ENCODE measurements at places on chromosomes 1 and 21.

DNA sequence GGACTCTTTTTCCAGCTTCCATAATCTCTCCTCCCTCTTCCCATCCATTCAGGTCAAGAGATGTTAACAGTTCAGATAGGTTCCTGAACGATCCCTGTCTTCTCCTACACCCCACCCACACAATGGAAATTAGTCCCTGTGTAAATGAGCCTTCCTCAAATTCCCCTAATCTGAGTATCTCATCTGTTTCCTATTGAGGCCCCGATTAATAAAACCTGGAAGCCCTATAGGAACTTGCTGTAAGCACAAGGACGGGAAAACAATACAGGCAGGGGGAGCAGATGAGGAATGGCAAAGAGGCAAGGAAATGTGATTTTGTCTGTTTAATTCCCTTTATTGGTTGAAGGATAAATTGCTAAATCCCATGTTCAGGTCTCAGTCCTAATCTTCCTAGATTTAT lies 7.1 kb upstream of the GPX7 start:
- DNase-seq: no peak

- DNase-seq: no peak
Measured at GRCh38 chr1:209844695-209845407, 17.1 kb downstream of the UTP25 start.

GRCh38 chr1:178870944-178871343 lies at the start of gene ANGPTL1:
ANGPTL1 (minus strand) TSS chr1:178871077; CDS start chr1:178865776, 5,301 bp downstream.
- DNase-seq: no peak

DNA sequence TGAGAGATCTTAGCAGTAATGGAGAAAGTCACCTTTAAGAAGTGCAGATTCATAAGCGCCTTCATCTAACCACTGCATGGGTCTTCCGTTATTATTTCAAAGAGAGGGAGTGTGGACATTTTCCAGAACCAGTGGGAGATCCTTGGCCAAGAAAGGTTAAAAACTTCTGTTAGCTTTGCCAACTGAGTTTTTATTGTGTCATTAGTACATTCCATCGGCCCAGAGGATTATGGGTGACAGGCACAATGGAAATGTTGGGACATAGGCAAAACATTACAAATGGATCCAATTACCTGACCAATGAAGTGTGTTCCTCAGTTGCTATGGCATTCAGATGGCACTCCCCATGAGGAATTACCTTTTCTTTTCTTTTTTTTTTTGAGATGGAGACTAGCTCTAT lies 115.5 kb downstream of the PPIAL4G start:
- no peak for DNase-seq

DNA sequence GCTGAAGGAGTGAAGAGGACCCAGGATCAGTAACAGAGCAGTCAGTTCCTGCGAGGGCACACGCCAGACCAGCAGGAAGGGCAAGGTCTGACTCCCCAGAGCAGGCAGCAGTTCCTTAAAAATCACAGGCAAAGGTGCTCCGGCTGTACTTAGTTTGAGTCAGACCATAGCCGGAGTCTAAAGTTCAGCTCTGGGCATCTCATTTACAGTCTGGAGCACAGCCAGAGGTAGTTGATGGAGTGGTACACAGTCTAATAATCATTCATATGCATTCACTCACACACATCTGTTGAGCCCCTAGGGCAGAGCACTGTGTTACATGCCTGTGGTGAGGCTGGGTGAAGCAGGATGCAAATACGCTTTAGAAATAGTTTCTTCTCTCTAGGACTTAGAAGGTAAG lies 7.3 kb upstream of the AMIGO1 start:
- no peak for DNase-seq

GRCh38 chr1:16032388-16033102 lies 10.7 kb downstream of the CLCNKA start:
- DNase-seq: peak; percentile 89

DNA sequence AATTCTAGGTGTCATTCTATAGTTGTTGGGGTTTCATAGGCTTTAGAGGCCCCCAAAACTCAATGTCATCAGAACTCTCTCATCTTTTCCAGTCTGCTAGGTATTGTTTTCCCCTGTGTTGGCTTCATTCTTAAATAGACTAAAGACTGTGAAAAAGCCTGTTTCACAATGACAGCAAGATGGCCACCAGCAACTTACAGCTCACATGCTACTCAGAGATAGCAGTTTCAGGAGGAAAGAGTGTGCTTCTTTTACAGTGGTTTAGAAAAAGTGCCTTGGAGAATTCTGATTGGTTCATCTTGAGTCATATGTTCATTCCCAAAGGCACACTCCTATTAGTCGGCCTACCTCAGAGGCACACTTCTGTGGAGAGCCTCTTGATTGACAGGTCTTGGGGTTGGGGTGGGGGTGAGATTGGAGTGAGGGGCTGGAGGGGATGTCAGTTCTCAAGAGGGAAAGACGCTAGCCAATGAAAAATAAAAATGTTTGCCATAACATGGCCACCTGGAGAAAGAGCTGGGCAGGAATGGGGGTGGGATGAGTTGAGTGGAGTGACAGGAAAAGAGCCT lies 8.5 kb downstream of the IL23R start:
- no peak for DNase-seq

DNA sequence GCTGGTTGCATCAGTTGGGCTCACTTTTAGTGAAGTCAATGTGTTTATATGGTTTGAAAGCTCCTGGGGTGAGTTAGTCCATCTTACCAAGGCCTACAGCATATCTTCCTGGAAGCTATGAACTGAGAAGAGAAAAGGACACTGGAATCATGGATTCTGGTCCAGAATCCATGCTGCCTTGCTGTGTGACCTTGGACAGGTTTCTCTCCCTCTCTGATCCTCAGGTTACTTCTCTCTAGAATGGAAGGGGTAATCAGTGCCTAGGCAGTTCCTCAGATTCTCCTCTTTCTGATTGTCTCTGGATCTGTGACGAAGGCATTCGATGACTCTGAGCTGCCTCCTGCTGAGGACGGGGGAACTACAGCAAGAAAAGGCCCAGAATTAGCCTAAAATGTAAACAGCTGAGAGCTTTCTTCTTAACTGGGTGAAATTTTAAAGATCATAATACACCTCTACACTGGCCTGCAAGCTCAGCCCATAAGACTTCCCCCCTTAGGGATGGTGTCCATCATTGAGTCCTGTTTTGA lies 425.0 kb upstream of the VAMP3 start:
- DNase-seq: peak; percentile 5

GRCh38 chr1:218473522-218473921 lies 128.4 kb downstream of the TGFB2 start:
- no peak for DNase-seq

GRCh38 chr21:43599728-43600127 lies 59.6 kb downstream of the HSF2BP start:
- DNase-seq: no peak

DNA sequence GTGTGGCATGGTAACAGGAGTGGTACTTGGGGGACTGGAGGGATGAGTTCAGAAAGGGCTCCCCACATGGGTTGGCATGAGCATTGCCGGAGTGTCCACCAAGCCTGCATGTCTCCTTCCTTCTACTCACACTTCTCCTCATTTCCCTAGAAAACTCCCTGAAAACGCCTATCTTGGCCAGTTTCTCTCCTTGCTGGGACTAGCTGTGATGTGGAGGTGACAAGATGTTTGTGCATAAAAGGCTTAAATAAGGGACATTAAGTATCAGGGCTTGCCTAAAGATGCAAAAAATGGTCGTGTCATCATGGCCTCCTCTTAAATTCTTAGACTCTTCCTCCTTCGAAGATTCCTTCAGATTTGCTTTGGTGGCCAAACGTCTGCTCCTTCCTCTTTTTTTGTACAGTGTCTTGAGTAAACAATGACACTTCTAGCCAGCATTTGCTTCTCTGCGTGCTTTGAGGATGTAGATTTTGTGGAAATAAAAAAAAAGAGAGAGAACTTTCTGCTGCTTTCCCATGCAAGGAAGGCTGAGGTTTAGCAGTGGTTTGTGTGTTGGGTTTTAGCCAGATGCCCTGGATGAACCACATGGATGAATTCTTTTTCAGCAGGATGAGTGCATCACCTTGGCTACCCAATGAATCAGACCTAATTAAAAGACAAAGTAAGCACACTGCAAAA lies 239.1 kb upstream of the IRF2BP2 start:
- DNase-seq: no peak

DNA sequence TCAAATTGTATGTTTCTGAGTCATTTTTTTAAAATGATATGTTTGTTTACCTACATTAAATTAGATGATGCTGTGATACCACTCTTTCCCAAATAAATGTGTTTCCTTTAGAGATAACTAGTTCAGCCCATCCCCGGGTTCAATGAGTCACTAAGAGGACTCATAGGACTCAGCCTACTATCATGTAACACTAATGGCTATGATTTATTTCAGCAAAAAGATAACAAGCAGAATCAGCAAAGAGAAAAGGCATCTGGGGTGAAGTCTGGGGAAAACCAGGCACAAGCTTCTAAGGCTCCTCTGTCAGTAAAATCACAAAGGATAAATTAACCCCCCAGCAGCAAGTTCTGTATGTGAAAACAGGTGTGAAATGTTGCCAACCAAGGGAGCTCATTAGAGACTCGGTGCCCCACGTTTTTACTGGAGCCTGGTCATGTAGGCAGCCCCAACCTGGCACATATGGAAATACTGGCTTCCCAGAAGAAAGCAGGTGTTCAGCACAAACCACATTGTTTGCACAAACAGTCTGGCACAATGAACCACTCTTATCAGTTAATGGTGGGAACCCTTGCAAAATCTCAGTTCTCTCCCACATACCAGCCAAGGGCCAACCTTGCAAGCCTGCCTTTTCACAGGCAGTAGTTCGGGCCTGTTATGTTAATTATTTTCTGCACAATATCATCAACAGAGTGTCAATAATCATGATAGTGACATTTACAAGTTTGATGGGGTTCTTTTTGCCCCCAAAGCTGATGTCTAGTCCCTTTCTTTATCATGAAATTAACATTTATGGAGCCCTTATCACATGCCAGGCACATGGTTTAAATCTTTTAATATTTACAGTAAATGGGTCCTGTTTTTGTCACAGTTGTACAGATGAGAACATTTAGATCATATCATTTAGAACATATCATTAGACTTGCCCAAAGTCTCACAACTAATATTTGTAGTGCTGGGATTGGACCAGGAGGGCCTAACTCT lies 23.1 kb upstream of the CNN3 start:
- no peak for DNase-seq

DNA sequence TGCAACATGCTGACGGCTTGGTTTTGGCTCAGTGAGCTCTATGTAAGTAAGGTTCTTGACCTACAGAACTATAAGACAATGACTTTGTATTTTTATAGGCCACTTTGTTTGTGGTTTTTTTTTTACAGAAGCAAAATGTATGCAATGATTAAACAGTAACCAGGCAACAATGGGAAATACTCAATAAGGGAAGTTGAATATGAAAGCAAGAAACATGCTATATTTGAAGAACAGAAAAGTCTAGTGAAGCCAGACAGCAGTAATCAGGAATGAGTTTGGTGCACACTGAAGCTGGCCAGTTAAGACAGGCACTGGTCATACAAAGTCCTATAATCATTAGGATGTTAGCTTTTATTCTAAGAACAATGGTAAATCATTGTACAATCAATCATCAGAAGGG lies 1926.8 kb downstream of the NCAM2 start:
- DNase-seq: no peak

DNA sequence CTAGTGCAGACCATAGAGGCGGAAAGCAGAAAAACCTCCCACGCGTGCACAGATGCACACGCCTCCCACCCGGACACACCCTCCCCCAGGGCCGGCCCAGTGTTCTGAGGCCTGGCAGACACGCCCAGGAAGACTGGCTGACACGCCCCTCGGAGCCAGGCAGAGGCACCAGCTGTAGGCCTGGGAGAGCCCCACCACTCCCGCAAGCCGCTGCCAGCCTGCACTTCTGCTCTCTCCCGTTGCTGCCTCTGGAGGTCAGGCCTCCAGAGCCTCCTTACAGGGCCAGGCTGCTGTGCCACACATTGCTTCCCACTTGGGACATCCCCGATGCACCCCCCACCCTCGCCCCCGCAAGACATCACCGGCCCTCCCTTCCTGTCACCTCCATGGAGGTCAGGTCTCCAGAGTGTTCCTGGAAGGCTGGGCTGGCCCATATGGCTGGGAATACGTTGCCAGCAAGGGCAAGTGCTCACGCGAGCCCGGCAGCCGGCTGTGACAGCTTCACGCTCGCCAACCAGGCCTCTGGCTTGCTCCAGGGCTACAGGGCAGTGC lies 40.4 kb downstream of the CASZ1 start:
- DNase-seq: no peak

DNA sequence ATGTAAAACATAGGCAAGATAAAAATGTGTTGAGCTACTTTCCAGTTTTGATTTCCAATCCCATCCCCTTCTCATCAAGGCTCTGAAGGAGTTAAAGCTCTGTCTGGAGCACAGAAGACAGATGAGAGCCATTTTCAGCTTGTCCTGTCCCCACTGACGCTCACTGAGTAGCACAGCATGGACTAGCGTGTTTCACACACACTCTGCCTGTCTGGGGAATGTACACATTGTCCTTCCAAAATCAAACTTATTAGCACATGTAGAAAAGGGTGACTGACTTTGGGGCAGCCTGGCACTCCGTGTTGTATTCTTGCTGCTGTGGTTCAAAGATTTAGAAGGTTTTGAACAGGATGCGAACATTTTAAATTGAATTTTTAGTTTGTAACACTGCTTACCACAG lies 139.2 kb downstream of the NEK7 start:
- no peak for DNase-seq

- DNase-seq: peak; percentile 37
Measured at GRCh38 chr21:31509194-31510017, 150.1 kb upstream of the SOD1 start.

DNA sequence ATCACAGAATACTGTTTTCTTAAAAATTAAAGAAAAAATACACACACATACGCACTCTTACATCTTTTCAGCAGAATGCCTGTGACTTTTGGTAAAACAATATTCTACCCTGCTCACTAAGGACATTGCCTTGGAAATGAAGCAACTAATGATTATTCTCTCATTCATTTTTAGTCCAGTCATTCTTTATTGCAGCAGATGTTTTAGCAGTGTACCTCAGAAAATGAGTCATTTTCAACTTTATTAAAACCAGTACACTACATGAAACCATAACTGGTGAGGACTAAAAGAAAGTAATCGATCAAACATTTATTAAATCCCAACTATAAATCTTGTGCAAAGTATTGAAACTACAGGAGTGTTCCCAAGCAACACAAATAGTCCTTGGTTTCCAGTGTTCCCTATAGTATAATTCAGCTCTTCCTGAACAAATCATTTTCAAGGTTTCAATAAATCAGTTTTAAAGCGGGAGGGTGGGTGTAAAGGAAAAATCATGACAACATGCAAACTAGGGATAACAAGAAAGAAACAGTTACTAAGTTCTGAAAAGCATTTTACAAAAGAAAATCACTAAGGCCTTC lies 114.2 kb downstream of the ADGRL4 start:
- no peak for DNase-seq

- peak; percentile 41 for DNase-seq
Measured at GRCh38 chr1:209155546-209155945, 428.0 kb upstream of the CAMK1G start.

DNA sequence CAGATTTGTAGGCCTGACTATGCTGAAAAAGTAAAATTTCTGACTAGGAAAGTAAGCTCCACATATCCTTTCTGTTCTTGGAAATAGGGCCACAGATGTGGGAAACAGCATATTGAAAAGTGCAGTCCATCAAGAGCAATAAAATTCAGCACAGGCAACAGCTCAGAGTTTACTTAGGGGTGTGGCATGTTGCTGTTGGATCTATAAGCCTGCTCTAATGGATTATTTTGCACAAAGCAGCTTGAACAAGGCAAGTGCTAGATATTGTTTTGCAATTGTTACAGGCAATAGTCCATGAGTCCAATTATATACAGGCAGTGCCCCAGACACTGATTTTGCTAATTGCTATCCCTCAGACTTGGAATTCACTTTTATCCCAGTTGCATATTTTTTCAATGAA lies 289.8 kb upstream of the SNX7 start:
- no peak for DNase-seq
